ENCODE measurements at places on chromosomes 6 and 20. TPM values are rescaled to one million over a fixed set of nuclear protein-coding genes. Genes with fewer than 3 reads are reported as not detected.

The SGK2 gene
- 0.73 TPM for total RNA-seq

The AKIRIN2 gene
- total RNA-seq = 15.2 TPM

The SLC22A16 gene
- not detected for total RNA-seq

The GRM1 gene
- total RNA-seq = 0.07 TPM

The ALDH8A1 gene
- total RNA-seq = 0.72 TPM

The ERGIC3 gene
- 518 TPM for total RNA-seq

The CFB gene
- total RNA-seq = 49.7 TPM

The OPRL1 gene
- 2.4 TPM for total RNA-seq

The HRH3 gene
- total RNA-seq = not detected

The CDH26 gene
- 0.59 TPM for total RNA-seq

The MOG gene
- not detected for total RNA-seq

The POM121L2 gene
- not detected for total RNA-seq

The TCF21 gene
- 0.50 TPM for total RNA-seq

The C20orf202 gene
- total RNA-seq = 0.07 TPM

The SLC22A1 gene
- 0.40 TPM for total RNA-seq

All from smooth muscle cell of the pulmonary artery (primary cell).